Skin of body (tissue), 3 donors: ENCODE measurements at places on chromosomes 5 and 9.

GRCh38 chr5:154625031-154625430 is 130.1 kb upstream of the LARP1 start:
- DNase-seq, result no peak

DNA sequence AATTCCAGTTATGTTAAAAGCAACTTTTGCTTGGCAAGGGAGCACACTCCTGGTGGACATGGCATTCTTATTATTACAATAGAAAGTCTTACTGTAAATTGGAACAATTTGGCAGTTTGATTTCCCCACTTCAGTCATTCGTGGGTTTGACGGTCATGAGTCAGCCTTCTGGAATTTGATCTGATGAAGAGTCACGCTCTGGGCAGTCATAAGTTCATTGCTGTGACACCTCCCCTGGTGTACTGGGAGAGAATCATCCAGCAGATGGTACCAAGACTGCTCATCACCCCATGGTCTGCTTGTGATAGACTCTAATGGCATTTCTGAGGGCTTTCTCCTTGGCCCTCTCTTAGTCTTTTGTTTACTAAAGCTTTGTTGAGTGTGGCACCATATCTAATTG is 53.8 kb downstream of the GLRA1 start:
- no peak for DNase-seq

GRCh38 chr5:153402550-153402949 is 87.9 kb upstream of the GRIA1 start:
- DNase-seq, result no peak

- no peak for DNase-seq
Observed at GRCh38 chr5:38948501-38948900, 102.7 kb downstream of the OSMR start.

DNA sequence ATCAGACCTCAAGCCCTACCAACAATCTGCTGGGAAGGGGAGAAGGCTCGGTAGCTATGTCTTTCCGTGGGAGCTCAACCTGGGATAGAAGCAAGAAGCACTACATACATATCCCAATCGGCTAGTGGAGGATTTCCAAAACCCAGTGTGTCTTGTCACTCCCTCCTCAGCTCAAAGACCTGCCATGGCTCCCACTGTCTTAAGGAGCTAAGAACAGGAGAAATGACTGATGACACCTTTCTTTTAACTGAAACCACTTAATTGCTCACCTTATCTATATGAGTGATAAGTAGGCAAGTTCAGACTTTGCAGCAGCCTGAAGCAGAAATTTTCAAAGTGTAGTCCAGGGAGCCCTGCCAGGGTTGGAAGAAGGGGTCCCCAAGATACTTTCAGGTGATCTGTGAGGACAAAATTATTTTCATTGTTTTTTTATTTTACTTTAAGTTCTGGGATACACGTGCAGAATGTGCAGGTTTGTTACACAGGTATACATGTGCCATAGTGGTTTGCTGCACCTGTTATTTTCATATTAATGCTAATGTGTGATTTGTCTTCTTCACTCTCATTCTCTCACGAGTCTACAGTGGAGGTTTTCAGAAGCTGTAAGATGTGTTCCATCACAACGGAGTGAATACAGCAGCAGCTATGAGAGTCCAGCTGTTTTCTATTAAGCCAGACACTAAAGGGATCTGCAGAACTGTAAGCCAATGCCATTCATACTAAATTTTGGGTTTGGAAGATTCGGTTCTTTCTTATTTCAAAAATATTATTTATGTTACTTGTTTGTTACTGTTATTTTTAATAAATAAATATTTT is 41.4 kb downstream of the PAX5 start:
- DNase-seq, result peak; percentile 6

DNA sequence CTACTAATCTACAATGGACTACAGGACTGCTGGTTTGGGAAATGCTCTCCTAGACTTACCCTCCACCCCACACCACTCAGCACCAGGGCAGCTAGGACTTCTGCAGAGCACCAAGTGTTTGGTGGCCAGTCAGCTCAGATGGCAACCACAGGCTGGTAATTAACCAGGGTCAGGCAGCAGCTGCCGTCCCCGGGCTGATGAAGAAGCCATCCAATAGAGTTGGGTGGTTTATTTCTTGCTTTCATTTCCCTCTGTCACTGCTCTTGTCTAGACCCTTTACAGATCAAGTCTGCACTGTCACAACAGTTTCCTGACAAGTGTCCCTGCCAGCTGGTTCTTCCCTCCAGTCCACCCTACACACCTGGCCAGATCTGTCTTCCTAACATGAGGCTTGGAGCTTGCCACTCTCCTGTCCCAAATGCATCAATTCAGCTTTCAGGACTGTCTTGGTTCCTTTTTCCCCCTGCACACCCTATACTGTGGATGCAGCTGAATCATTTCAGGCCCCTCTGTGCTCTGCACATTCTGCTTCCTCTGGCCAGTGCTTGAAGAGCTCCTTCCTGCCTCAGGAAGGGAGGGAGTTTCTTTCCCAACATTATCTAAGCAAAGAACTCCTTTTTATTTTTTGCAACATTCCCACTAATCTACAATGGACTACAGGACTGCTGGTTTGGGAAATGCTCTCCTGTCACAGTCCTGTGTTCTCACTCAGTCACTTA is 30.2 kb upstream of the HSPA9 start:
- no peak for DNase-seq

DNA sequence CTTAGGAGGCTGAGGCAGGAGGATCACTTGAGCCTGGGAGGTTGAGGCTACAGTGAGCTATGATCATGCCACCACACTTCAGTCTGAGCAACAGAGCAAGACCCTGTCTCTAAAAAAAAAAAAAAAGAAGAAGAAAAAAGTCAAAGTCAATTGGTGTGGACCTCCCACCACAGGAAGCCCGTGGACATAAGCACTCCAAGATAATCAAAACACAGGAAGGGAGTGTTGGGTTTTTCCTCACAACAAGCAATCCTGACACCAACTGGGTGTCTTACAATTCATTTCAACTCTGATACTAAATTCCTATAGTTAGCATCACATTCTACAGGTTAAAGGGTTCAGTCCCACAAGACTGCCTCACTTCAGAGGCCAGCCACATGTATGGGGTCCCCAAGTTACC is 70.7 kb downstream of the PDE6A start:
- no peak for DNase-seq

- DNase-seq, result no peak
Observed at GRCh38 chr5:126561908-126562307, 33.1 kb downstream of the ALDH7A1 start.

- DNase-seq, result no peak
Observed at GRCh38 chr5:1076406-1076805, 35.5 kb downstream of the SLC12A7 start.

DNA sequence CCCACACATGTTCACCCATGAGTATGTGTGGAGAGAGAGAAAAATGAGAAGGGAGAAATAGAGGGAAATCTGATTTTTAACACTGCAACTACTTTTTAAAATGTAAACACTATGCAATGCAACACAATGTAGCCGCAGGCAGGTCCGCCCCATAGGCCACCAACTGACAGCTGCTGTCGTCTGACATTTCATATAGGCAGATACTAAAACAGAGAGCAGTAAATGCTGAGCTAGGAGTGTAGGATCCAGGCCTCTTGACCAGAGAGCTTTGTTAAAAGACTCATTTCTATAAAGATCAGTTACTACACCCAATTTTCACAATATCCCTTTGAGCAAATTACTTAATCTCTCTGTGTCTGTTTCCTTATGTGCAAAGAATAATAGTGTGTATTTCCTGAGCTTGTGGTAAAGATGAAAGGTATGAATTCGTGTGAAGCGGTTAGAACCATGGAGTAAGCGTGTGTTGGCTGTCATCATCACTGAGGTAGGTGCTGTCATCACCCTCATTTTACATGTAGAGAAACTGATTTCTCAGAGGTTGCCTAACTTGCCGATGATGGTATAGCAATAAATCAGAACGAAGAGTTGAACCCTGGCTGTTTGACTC is 55.2 kb upstream of the PDE8B start:
- no peak for DNase-seq

- no peak for DNase-seq
Observed at GRCh38 chr5:98275980-98276379, 497.5 kb upstream of the RGMB start.
